Pulmonary artery endothelial cell (primary cell): ENCODE measurements at places on chromosomes 1 and 21.

- DNase-seq: no peak
These were observed 1.2 kb downstream of the LBR start for GRCh38 chr1:225426395-225427234.

- DNase-seq: no peak
These were observed 1.0 kb downstream of the GATAD2B start for GRCh38 chr1:153921803-153922075.

DNA sequence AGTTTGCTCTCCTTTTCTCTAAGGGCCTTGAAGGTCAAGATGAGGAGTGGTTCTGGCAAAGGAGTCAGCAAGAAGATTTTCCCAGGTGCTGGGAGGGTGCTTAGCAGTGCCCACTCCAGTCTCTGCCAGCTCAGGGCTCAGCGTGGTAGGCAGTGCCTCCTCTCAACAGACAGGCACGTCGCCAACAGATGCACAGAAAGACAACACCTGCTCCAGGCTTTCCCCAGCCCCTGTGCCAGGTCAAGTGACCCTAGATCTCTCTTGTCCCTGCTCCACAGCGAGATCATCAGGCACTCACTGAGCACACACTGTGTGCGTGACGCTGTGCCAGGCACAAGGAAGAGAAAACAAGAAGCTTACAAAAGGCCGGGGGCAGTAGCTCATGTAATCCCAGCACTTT lies 86.0 kb downstream of the CASZ1 start:
- DNase-seq: no peak

GRCh38 chr1:36625253-36625934 lies 142.7 kb upstream of the CSF3R start:
- no peak for DNase-seq

GRCh38 chr1:206693592-206693991 lies 8.9 kb downstream of the MAPKAPK2 start:
- no peak for DNase-seq

DNA sequence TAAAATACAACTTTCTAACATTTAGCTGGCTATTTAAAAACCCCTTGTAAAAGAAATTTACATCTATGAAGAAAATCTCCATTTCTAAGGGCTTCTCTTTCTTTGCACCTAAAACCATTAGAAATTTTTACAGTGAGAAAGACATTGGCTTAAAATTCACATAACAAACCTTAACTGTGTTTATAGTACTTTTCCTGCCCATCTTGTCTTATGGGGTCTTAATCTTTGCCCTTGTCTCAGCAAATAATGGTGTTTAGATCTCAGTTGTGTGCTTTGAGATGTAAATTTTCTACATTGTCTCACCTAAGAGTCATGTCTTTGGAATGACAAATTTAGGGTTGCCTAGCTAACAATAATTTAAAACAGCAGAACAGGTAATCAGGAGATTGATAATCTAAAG lies 71.5 kb downstream of the DDAH1 start:
- DNase-seq: no peak

GRCh38 chr21:38813143-38813542 lies 7.4 kb downstream of the ETS2 start:
- DNase-seq: no peak

DNA sequence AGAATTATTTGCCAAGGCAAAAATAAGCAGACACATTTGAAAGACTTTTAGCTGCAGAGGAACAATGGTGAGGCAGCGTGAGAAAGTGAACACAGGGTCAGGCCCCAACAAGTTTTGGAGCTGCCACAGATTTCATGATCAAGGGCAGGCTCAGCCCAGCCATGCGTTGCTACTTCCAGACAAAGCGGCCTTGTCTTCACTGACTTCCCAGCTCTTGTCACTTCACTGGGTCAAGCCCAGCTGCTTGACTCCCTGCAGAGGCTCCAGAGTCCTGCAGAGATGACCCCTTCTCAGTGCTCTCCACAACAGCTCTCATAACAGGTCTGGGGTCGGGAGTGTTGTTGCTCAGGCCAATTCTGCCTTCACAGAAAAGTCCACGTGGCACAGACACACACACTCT lies 35.8 kb downstream of the HHAT start:
- DNase-seq: no peak

DNA sequence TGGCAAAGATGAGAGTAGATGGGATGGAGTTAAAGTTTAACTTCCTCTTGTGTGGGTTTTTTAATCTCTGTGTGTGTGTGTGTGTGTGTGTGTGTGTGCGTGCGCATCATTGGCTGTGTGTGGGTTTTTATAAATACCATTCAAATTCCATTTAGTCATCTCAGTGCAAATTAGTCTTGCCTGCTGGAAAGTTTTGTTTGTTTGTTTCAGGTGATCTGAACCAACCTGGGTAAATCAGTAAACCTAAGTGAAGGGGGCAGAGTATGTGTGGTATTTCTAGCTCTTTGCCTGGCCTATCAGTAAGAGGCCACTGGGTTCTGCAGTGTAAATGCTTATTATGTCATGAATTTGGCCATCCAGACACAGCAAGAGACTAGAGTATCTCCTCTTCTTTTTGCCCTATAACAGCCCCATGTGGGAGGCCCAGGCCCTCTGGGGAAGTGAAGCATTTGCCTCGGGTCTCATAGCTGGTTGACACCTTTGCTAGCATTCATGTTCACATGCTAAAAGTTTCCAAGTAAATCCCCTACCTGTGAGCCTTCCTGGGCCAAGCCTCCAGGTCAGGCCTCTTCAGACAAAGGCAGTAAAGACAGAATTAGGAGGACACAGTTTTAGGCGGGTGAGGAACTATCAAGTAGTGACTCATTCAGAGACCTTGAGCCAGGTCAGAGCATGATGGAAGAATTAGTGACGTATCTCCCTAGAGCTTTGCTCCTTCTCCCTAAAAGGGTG lies 14.7 kb downstream of the INTS3 start:
- DNase-seq: no peak

GRCh38 chr1:236281198-236281653 lies 532 bp downstream of the ERO1B start:
- DNase-seq: no peak

DNA sequence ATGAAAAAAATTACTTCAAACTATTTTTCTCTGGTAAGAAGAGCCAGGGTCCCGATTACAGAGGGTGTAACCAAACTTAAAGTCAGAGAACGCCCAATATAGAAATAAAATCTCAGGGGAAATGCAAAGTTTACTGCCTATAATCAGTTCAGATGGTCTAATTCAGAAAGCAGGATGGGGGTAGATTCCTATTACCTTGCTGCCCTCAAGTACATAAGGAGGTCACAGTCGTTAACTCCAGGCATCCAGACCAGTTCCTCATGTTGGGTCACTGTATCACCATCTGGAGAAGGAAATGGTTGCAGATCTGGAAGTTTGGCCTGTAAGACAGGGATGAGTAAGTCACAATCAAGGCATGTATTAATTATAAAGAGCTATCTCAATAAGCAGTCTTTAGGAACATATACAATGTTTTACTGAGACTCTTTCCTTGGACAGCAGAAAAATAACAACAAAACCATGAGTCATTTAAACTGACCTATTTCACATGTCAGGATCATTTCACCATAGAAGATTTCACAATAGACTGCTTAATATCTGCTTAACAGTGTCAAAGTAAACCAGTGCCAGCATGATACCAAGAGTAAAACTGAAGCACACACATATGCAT lies 179.4 kb downstream of the SLC45A1 start:
- no peak for DNase-seq

GRCh38 chr1:34037109-34037508 lies 127.9 kb downstream of the CSMD2 start:
- no peak for DNase-seq

DNA sequence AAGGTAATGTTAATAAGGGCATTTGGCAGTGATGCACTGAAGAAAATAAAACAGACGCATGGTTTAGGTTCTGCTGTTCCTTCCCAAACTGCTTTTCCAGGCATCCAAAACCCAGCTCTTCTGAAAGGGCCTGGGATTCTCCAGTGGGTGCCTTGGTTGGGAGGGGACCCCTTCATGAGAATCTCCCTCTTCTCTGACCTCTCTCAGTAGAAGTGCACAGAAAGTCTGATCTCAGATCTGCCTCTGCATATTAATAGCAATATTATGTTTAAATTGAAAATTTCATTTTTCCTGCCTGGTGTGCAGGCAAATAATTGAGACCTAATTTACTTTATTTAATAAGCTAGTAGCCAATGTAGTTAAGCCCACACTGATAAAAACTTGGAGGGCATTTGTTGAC lies 260.6 kb downstream of the CAMTA1 start:
- DNase-seq: no peak

- DNase-seq: no peak
These were observed 31.7 kb upstream of the CACYBP start for GRCh38 chr1:174967845-174968705.

GRCh38 chr1:2385606-2386280 lies 5.6 kb downstream of the MORN1 start:
- no peak for DNase-seq

- DNase-seq: no peak
These were observed 172.2 kb downstream of the EDEM3 start for GRCh38 chr1:184582411-184582810.

GRCh38 chr1:234553240-234554188 lies 56.5 kb downstream of the IRF2BP2 start:
- DNase-seq: no peak

GRCh38 chr1:61274939-61275338 lies 192.6 kb downstream of the NFIA start:
- DNase-seq: no peak

GRCh38 chr1:37868466-37868865 lies 9.1 kb upstream of the MTF1 start:
- no peak for DNase-seq

DNA sequence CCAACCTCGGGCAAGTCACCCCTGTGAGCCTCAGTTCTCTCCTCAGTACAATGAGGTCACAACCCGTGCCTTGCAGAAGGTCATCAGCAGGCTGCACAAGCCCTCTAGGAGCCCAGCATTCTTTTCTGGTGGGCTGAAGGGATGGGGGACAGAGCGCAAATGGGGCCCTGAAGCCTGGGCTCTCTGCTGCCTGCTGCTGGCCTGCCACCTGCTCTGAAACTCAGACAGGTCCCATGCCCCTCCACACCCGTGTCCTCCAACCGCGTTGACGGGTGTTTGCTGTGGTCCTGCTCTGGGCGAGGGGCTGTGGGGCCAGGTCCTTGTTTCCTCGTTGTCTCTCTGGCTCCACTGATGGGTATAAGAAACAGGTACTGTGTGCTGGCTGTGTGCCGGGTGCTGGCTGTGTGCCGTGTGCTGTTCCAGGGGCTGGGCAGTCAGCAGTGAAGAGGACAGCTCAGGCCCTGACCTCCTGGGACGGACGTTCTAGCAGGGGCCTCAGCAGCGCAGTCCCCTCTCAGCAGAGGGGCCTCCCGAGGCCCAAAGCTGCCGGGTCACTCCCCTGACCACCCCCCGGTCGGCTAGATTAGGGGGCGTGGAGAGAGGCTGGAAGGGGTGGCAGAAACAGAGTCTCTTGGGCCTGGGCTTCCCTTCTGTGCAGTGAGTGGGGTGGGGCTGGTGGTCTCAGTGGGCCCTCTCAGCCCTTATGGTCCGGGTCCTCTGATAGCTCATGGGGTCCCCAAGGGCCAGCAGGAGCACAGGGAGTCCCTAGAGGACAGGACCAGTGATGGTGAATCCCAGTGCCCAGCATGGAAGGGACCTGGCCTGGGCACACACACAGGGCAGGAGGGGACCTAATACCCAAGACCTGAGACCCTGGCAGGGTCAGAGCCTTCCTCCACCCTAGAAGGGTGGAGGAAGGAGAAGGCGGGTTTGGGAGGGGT lies 42.1 kb downstream of the DMRTB1 start:
- no peak for DNase-seq

GRCh38 chr1:46102769-46103476 lies 29.5 kb downstream of the PIK3R3 start:
- DNase-seq: no peak

DNA sequence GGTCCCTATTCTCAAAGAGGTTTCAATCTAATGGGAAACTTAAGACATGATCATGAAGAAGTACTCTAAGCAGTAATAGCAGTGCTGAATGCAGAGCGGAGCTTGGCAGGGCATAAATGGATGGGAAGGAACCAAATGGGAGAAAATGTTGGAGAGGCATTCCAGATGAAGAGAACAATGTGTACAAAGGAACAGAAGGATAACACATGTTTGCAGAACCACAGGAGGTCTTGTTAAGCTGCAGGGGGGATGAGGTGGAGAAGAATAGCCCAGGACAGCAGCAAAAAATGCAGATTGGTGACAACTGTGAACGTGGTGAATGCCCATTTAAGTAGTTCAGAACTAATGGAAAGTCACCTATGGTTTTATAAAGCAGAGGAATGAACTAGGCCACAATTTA lies 99.1 kb downstream of the ASTN1 start:
- no peak for DNase-seq

DNA sequence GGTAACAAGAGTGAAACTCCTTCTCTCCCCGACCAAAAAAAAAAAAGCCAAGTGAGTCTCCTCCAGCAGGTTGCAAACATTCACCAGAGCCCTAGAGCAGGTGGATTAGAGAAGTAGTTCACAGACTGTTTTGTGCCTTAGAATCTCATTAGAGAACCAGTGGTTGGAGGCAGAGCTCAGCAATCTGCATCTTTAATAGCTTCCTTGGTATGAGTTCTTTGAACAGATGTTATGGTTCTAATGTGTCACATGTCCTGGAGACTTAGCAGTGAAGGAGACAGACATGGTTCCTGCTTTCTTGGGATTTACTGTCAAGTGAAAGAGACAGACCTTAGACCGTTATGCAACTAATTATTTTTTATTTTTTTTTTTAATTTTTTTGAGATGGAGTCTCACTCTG lies 26.8 kb downstream of the SESN2 start:
- no peak for DNase-seq

DNA sequence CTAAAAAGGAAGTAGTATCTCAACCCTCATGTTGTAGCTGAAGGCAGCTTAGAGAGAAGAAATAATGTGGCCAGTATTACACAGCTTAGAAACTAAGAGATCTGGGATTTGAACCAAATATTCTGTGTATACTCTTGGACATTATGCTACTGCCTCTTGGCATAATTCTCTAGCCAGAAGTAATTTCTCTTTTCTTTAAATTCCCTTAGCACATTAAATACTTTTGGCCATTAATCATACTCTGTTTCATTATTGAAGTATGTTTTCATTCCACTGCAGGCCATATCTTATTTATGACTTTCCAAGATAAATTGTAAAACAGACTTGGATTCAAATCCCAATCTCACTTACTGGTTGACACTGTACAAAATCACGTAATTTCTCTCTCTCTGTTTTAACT lies 181.3 kb upstream of the SPAG17 start:
- no peak for DNase-seq

GRCh38 chr1:192443616-192444015 lies 126.8 kb downstream of the RGS21 start:
- DNase-seq: no peak

DNA sequence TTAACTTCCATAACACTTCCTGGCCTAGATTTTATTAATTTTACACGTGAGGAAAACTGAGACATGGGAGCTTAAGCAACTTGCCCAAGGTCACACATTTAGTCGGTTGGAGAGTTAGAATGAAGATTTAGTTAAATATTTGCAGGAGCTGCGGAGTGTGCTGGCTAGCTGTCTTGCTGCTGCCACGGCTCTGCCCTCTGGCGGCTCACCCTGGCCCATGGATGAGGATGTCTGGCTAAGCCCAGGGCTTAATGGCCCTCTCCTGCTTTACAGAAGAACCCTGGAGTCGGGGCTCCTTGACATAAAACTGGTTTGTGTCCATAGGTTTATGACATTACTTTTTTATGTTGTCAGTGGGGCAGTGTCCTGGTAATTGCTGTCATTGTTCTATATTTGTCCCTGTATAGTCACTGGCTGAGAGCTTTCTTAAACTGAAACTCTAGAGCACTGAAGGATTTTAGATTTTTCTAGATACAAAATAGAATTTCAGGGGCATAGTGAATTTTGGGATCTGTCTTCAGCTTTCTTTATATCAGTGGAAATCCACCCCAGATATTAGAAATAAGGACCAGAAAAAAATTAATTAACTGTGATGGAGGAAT lies 88.9 kb upstream of the WLS start:
- no peak for DNase-seq

- DNase-seq: no peak
These were observed 17.5 kb downstream of the SLC19A1 start for GRCh38 chr21:45524756-45525152.
